Activated CD4-positive, alpha-beta T cell treated with anti-CD3 and anti-CD28 coated beads for 36 hours (primary cell): ENCODE measurements at places on chromosomes 11 and 22. TPM values are rescaled to one million over a fixed set of nuclear protein-coding genes. Genes with fewer than 3 reads are reported as not detected.

DNA sequence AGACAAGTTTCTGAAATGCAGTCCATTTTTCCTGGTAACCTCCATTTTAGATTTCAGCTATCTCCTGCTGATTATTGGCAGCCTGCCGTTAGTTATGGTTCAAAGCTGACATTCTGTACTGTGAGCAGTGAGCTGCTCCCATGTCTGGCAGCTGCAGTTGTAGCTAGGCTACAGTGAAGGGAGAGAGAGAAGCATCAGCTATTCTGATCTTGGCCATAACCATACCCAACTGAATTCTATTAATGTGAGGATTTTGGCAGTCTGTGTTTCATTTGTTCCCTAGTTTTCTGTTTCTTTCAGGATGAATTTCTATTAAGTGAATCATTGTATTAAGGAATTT lies 33.4 kb downstream of the SIK2 start:
- H3K4me3 ChIP-seq, result no peak overlapping the region
- no peak overlapping the region for H3K27ac ChIP-seq
- no peak for DNase-seq
- no peaks in the 10 kb centered on the region for H3K27me3 ChIP-seq

DNA sequence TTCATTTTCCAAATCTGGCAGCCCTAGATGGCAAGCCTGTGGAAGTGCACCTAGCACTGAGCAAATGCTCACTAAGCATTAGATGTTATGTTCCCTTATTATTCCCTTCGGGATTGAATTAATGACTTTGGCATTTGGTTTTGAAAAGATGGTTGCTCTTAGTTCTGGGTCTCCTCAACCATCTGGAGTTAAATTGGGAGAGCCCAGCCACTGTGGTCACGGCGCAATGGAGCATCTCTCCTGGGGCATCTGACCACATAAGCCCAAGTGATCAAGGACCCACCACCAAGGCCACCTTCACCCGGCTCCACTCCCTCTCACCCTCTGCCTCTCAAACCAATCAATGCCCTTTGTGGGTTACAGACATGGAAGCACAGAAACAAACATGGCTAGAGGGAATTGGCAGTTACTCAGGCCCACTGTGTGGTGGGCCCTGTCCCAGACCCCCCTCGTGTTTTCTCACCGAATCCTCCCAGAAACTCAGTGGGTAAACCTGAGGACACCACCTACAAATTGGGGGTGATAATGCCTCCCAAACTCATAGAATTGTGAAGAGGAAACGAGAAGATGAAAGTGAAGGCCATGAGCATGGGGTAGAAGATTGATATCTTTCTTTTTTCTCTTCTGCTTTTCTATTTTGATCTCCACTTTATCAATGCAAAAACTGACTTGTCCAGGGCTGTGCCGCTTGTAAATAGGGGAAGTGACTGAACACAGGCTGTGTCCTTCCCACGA lies 52.2 kb downstream of the IRAG1 start:
- H3K4me1 ChIP-seq, result no peaks in the 10 kb centered on the region
- H3K27me3 ChIP-seq, result no peaks in the 10 kb centered on the region
- H3K27ac ChIP-seq, result no peak overlapping the region
- DNase-seq, result no peak
- no peak overlapping the region for H3K4me3 ChIP-seq

DNA sequence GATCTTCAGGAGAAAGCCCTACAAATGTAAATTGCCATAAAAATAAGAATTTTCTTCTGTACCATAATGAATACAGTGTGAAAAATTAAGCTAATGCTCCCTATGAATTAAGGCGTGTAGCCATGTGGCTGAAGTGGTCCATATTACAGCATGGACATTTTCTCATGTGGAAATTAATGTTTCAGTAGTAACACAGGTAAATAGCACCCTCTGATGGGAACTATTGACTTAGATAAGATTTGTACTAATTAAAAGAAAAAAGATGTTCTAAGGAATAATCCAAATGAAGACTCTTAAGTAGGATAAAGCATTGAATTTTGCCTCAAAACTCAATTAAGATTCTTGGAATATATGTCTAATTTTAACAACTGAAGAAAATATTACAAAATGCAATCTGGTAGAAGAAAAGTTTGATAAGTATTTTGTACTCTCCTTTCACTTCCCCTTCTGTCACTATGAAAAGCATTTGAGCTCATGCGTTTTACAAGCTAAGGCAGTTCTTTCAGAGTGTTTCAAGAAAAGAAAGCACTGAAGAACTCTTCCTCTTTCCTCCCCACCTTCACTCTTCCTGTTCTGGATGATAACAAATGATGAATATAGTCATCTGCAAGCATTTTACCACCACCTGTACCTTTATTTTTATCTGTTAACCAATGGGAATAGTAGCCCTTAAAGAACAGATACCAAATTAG lies 9.9 kb upstream of the OR8D2 start:
- no peak overlapping the region for H3K4me3 ChIP-seq
- H3K36me3 ChIP-seq, result no peaks in the 10 kb centered on the region
- H3K27me3 ChIP-seq, result peaks cover 6% of the 10 kb centered on the region
- DNase-seq, result no peak

The OR4X2 gene
- total RNA-seq, result not detected

GRCh38 chr11:45892856-45893255 lies 7.4 kb downstream of the MAPK8IP1 start:
- H3K27ac ChIP-seq, result no peak overlapping the region
- DNase-seq, result no peak
- no peaks in the 10 kb centered on the region for H3K4me1 ChIP-seq
- H3K27me3 ChIP-seq, result peaks cover 19% of the 10 kb centered on the region
- H3K4me3 ChIP-seq, result no peak overlapping the region

DNA sequence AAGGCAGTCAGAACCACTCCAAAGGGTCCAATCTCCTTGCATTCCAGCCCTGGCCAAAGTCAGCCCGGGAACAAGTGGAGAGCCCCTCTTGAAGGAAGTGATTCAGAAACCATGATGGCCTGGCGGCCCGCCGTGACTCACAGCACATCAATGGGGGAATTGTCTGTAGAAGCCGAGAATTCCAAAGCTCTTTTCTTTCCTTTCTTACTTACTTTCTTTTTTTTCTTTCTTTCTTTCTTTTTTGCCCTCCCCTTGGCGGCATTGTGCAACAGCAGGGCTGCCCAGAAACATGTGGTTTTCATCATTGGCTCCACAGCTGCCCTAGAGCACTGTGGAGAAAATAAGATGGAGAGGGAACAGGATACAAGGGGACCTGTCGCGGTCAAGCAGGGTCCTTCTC lies 140.2 kb upstream of the TIMP3 start:
- H3K27me3 ChIP-seq, result peaks cover 10% of the 10 kb centered on the region
- H3K4me1 ChIP-seq, result no peaks in the 10 kb centered on the region
- H3K36me3 ChIP-seq, result no peaks in the 10 kb centered on the region
- no peak overlapping the region for H3K4me3 ChIP-seq
- no peak for DNase-seq

GRCh38 chr11:43868852-43869567 lies 11.6 kb upstream of the ALKBH3 start:
- peaks cover 21% of the 10 kb centered on the region for H3K4me1 ChIP-seq
- peak overlapping the region; percentile 8 for H3K27ac ChIP-seq
- peaks cover 45% of the 10 kb centered on the region for H3K27me3 ChIP-seq
- DNase-seq, result peak; percentile 58
- H3K36me3 ChIP-seq, result no peaks in the 10 kb centered on the region

The LYVE1 gene
- not detected for total RNA-seq

DNA sequence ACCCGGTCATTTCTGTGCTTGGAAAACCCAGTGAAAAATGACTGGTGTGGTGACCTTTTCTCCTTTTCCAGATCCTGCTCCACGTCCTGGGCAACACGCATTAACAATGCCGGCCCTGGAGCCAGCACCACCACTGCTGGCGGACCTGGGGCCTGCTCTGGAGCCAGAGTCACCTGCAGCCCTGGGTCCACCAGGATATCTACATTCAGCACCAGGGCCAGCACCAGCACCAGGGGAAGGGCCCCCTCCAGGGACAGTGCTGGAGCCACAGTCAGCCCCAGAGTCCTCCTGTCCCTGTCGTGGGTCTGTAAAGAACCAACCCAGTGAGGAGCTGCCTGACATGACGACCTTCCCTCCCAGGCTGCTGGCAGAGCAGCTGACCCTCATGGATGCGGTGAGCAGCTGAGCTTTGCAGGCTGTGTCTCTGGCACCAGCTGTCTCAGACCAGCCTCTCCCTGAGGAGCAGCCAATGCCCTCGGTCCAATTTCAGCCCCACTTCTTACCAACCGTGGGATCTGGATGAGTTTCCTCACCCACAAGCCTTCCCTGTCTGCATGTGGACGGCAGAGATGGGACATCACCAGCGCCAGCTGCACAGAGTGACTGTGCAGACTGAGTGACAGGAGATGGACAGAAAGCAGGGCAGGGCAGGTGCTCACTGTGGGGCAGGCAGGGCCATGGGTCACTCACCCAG lies 1.9 kb downstream of the RGL4 start:
- H3K27me3 ChIP-seq, result no peaks in the 10 kb centered on the region
- peaks cover 23% of the 10 kb centered on the region for H3K36me3 ChIP-seq
- H3K4me1 ChIP-seq, result peaks cover 30% of the 10 kb centered on the region
- no peak overlapping the region for H3K27ac ChIP-seq
- peak; percentile 16 for DNase-seq

DNA sequence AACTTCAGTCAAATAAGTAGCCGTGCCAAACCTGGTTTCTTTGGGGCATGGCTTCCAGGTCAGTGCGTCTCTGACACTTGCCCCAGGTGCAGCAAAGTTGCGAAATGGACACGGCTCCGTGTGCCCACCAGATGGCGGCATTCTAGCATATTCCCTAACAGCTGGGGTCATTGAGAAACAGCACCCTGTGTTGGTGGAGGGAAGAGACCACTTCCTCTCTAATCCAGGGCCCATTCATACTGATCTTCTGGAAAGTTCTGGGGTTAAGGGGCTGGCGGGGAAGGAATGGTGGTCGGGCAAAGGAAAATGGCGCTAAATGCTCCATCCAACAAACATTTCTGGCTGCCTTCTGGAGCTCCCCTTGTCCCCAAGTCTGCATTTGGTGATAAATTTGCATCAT lies 141.2 kb upstream of the TIMP3 start:
- no peaks in the 10 kb centered on the region for H3K36me3 ChIP-seq
- H3K27me3 ChIP-seq, result peaks cover 10% of the 10 kb centered on the region
- H3K4me3 ChIP-seq, result no peak overlapping the region
- no peak overlapping the region for H3K27ac ChIP-seq
- H3K4me1 ChIP-seq, result no peaks in the 10 kb centered on the region

DNA sequence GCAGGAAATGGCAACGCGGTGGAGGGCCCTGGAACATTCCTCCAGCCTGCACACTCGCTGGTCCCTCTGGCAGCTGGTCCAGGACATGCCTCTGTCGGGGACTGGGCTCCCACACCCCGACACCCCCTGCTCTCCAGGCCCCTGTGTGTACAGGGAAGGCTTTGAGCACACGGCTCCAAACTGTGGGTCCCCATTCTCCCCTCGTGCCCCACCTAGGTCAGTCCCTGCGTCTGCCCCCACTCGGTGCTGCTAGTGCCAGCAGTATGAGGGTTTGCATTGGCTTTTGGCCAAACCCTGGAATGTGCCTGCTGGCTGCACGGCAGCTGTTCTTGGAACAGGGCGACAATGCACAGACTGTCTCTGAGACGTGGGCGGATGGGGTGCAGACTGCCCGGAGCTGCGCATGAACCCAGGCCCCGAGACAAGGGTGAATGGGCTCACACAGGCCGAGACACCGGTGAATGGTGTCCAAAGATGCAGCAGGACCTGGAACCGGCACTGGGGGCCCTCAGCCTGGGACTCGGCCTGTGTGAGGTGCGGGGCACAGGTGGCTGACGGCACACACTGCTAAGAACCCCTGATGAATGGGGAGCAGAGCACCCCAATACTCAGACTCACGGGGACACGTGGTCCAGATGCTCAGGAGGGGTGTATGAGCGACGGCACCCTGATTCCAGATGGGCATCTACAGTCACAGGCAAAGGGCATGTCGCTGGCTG lies 7.5 kb upstream of the SYT8 start:
- H3K36me3 ChIP-seq, result no peaks in the 10 kb centered on the region
- no peaks in the 10 kb centered on the region for H3K4me1 ChIP-seq
- no peaks in the 10 kb centered on the region for H3K27me3 ChIP-seq
- no peak overlapping the region for H3K27ac ChIP-seq
- H3K4me3 ChIP-seq, result no peak overlapping the region

- no peak for DNase-seq
- no peaks in the 10 kb centered on the region for H3K27me3 ChIP-seq
- peaks cover 42% of the 10 kb centered on the region for H3K4me1 ChIP-seq
- peak overlapping the region; percentile 98 for H3K27ac ChIP-seq
Measured at GRCh38 chr11:18384157-18384641, 10.2 kb upstream of the LDHA start.

The BATF2 gene
- total RNA-seq, result not detected

GRCh38 chr11:61406067-61406466 lies 13.7 kb downstream of the TMEM216 start:
- H3K27ac ChIP-seq, result no peak overlapping the region
- peaks cover 69% of the 10 kb centered on the region for H3K36me3 ChIP-seq
- no peak for DNase-seq
- no peaks in the 10 kb centered on the region for H3K27me3 ChIP-seq
- peaks cover 3% of the 10 kb centered on the region for H3K4me1 ChIP-seq
- no peak overlapping the region for H3K4me3 ChIP-seq
